ENCODE measurements at places on chromosomes 3 and 15.

- no peak for DNase-seq
Observed at GRCh38 chr15:65646486-65646885, 24.7 kb downstream of the SLC24A1 start.

- DNase-seq = peak; percentile 78
Observed at GRCh38 chr3:21645121-21645897, 105.7 kb downstream of the ZNF385D start.

DNA sequence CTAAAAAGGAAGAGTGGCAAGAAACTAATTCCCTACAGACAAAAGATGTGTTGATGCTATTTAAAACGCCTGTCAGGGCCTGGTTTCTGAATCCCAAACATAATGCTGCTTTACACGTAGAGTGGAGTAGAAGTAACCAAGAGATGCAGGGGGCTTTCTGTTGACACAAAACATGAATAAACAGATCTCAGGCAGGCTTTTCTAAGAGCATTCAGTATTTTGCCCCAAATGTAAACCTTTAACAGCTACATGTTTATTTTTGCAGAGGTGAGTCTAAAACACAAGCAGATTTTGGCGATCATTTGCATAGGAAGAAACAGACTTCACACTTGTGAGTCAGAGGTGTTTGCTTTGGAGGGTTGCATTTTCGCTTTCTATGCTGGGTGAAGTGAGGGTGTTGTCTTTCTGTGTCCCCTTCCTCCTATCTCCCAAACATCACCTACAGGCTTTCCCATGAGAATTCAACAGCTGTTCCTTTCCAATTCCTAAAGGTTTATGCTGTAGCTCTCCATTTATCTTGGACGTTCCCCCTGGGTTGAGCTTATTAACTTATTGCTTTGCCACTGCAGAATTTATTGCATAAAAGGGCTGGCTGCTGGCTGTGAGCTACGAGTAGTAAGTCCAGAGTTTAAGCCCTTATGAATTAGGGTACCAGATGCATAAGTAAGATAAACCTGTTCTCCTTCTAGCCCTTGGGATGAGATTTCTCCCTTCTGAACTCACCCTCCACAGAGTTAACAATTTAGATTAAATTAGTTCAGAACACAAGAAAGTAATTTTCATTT, 156.7 kb downstream of the DIPK2A start:
- no peak for DNase-seq

DNA sequence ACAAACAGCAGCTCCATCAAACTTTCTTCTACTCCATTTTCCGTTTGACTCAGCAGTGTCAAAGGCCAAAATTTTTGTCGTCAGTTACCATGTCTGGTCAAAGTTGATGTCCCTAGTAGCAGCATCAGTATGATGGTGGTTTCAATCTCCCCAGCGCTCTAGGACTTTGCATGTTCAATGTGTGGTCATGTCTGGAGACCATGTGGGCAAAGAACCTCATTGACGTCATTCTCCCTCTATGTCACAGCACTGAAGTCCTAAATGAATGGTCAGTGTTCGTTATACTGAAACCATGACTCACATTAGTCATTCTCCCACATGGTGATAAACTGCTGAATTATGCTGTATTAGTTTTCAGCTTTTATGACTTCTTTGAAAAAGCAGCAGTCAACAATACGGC, 23.2 kb downstream of the SHC4 start:
- no peak for DNase-seq

DNA sequence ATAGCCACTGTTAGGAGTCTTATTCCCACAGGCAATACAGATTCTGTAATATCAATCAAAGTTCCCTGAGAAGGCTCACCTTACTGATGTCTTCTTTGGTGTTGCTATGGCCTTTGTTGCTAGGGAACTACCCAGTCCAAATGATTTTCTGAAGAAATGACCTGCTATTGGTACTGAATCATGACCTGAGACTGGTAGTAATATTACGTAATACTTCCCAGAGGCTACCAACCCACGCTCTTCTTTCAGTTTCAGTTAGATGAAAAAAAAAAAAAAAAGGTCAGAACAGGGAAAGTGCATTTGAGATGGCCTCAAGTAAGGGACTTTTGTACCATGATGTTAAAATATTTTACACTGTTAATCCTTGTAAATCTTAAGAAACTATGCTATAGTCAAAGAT, 1092.5 kb upstream of the EPHA6 start:
- DNase-seq = no peak

DNA sequence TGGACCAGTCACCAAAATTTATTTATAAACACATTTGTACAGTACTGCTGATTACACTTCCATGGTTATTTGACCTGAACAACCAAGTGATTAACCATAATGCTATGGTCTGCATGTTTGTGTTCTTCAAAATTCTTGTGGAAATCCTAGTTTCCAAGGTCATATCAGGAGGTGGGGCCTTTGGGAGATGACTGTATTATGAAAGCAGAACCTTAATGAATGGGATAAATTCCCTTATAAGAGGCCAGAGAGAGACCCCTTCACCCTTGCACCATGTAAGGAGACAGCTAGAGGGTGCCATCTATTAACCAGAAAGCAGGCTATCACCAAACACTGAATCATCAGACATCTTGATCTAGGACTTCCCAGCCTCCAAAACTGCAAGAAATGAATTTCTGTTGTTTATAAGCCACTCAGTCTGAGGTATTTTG, 1.9 kb downstream of the SCAPER start:
- no peak for DNase-seq

DNA sequence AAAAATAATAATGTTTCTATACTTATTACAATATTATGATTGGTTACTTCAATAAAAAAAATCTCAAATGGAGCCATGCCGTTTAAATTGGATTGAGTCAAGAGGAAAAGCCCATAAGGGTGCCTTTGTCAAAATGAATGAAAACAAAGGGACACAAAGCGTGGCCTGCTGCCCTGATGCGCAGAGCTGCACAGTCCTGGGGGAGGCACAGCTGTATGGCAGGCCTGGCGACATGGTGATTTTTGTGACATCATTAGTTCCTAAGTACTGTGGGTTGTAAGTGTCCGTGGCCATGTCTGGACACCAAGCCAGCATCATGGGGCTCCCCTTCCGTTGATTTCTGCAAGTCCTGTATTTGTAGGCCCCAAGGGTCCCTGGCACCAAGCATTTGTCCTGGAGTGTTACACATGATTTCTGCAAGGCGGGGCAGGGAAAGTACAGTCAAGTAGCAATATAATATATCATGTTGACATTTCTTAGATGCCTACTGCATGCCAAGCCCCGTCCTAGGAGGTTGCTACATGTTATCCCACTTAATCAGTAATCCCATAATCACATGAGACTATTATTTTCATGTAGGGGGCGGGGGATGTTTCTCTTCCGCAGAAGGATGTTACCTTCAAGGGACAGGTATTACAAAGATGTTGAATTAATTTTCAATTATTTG, 59.7 kb downstream of the GHSR start:
- peak; percentile 60 for DNase-seq

- DNase-seq = no peak
Observed at GRCh38 chr3:12303993-12304392, 15.1 kb downstream of the PPARG start.

DNA sequence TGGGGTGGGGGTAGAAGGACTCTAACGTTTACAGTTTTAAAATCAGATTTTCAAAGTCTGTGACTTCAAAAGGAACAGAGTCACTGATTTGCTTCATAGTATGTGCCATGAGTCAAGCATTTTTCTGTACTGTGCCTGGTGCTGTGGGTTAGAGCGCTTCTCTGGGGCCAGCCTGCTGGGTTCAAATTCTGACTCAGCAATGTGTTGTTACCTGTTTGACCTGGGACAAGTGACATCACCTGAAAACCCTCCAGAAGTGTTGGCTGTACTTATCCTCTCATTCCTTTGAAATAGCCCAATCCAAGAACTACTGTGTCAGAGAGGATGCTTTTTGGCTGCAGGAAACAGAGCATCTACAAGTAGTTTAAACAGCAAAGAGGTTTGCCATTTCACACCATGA, 101.7 kb downstream of the LSM3 start:
- DNase-seq = no peak

Measured in posterior cingulate gyrus (tissue), 11 donors.